ENCODE measurements at places on chromosomes 2 and 18. TPM values are rescaled to one million over a fixed set of nuclear protein-coding genes. Genes with fewer than 3 reads are reported as not detected.

GRCh38 chr2:139790807-139791752 is 1010.9 kb upstream of the NXPH2 start:
- DNase-seq: no peak

GALNT5 gene
- 0.09 TPM for total RNA-seq

- no peak for DNase-seq
These were observed 89.0 kb downstream of the MARCHF4 start for GRCh38 chr2:216283038-216283900.

OTOS gene
- total RNA-seq: not detected

- DNase-seq: no peak
These were observed 23.0 kb upstream of the TAF1B start for GRCh38 chr2:9820020-9820973.

DNA sequence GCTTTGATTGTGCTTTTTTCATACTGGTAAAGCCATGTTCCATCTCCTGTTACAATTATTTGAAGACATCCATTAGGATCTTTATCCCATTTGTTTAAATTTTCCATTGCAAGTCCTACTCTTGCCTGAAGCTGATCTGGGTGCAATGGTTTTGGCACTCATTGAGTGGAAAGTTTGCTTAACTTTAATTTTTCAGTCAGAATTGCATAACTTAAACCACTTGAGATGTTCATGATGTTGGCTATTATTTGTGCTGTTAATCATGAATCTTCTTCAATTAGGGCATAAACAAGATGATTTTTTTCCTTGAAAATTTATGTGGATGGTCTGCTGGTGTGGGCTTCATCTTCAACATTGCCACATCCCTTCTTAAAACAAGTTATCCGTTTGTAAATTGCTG is 180.1 kb downstream of the ST6GAL2 start:
- no peak for DNase-seq
